ENCODE measurements at places on chromosomes 1 and 21. TPM values are rescaled to one million over a fixed set of nuclear protein-coding genes. Genes with fewer than 3 reads are reported as not detected.

Gene PGLYRP3
- total RNA-seq, result not detected

Gene PRKAA2
- total RNA-seq, result 3.8 TPM

Gene CLCA1
- total RNA-seq, result not detected

Gene MTARC1
- total RNA-seq, result 25.2 TPM

Gene TTC39A
- 42.1 TPM for total RNA-seq

DNA sequence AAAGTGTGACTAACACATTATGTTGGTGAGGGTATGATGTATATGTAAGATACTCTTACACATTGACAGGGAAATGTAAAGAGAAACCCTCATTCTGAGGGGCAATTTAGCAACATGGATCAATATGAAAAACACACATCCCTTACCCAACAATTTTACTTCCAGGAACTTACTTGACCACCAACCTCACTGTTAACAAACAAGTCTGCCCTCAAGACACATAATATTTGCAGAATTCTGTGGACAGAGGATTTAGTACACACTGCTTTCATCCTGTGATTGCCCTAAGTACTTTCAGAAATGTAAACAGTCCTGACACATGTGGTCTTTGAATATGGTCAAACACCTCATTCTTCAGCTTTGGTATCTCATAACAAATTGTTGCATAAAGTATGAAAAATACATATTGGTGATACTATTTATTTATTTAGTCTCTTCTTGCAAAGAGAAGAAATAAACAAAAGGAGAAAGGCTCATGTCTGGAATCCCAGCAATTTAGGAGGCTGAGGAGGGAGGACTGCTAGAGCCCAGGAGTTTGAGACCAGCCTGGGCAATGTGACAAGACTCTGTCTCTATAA, 6.9 kb downstream of the USP48 start:
- H3K4me3 ChIP-seq, result no peak overlapping the region
- H3K36me3 ChIP-seq, result no peaks in the 10 kb centered on the region
- no peak for DNase-seq
- H3K27me3 ChIP-seq, result no peaks in the 10 kb centered on the region
- H3K27ac ChIP-seq, result no peak overlapping the region
- H3K4me1 ChIP-seq, result peaks cover 36% of the 10 kb centered on the region

GRCh38 chr1:85801520-85801919, 93.3 kb upstream of the ZNHIT6 start:
- H3K36me3 ChIP-seq, result no peaks in the 10 kb centered on the region
- no peak overlapping the region for H3K27ac ChIP-seq
- H3K4me1 ChIP-seq, result no peaks in the 10 kb centered on the region

- H3K4me3 ChIP-seq, result no peak overlapping the region
- no peak overlapping the region for H3K27ac ChIP-seq
- H3K36me3 ChIP-seq, result no peaks in the 10 kb centered on the region
- H3K4me1 ChIP-seq, result peaks cover 9% of the 10 kb centered on the region
These were observed 9.0 kb downstream of the BLACAT1 start for GRCh38 chr1:205446828-205447227.

DNA sequence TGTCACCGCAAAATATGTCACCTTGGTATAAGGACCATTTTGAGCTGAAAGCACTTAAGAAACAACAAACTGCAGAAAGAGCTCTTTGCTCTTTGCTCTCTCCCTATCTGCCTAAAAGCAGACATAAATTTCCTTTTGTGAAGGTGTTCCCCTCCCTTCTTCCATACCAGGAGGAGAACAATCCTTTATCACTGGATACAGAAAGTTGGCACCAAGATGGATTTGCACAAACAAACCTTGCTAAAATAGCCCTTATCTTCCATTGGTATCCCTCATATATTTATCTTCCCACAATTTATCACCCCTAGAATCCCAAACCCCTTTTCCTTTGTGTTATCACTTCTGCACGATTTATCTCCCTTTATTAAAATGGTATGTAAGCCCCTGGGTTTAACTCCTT, 51.4 kb downstream of the DPYD start:
- no peak for DNase-seq
- no peaks in the 10 kb centered on the region for H3K36me3 ChIP-seq
- no peaks in the 10 kb centered on the region for H3K27me3 ChIP-seq
- H3K4me1 ChIP-seq, result no peaks in the 10 kb centered on the region
- no peak overlapping the region for H3K27ac ChIP-seq

DNA sequence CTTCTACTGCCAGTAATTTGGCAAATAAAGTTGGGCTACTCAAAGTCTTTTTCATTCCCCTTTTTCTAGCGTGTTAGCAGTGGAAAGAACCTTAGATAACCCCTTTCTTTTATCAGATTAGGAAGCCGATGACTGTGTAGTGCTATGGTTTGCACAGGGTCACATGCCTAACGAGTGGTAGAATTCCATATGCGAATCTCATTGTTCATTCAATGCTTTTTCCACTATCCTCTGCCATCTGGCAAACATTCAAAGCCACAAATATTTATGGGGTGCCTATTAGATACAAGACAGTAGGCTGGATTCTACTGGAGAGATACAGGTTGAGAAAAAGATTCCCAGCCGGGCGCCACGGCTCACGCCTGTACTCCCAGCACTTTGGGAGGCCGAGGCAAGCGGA, 14.9 kb upstream of the IER5 start:
- H3K4me1 ChIP-seq, result no peaks in the 10 kb centered on the region
- H3K36me3 ChIP-seq, result no peaks in the 10 kb centered on the region
- H3K4me3 ChIP-seq, result no peak overlapping the region
- no peaks in the 10 kb centered on the region for H3K27me3 ChIP-seq
- H3K27ac ChIP-seq, result no peak overlapping the region

- no peak for DNase-seq
- no peak overlapping the region for H3K4me3 ChIP-seq
- H3K36me3 ChIP-seq, result no peaks in the 10 kb centered on the region
- no peaks in the 10 kb centered on the region for H3K4me1 ChIP-seq
- no peaks in the 10 kb centered on the region for H3K27me3 ChIP-seq
These were observed 33.3 kb downstream of the RUNX3 start for GRCh38 chr1:24896596-24897262.

DNA sequence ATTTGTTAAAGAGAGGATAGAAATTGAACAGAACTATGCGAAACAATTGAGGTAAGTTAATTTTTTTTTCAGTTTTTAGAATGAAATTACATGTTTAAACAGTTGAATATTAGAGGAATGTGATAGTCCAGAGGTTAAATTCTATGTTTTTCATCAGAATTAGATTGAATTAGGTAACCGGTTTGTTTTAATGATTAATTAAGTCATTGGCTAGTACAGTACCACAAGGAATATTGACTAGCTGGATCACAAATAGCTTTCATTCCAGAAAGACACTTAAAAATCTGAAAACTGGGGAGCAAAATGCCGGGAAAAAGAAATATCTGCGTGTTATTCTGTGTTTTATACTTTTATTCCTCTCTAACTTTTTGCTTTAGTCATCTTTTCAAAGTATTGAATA, 51.6 kb downstream of the FNBP1L start:
- H3K27me3 ChIP-seq, result no peaks in the 10 kb centered on the region
- no peaks in the 10 kb centered on the region for H3K4me1 ChIP-seq
- no peaks in the 10 kb centered on the region for H3K36me3 ChIP-seq
- no peak overlapping the region for H3K4me3 ChIP-seq
- H3K27ac ChIP-seq, result no peak overlapping the region

- DNase-seq, result no peak
- H3K4me3 ChIP-seq, result no peak overlapping the region
- H3K36me3 ChIP-seq, result no peaks in the 10 kb centered on the region
- peaks cover 7% of the 10 kb centered on the region for H3K4me1 ChIP-seq
These were observed 21.3 kb downstream of the CD247 start for GRCh38 chr1:167496797-167497619.

DNA sequence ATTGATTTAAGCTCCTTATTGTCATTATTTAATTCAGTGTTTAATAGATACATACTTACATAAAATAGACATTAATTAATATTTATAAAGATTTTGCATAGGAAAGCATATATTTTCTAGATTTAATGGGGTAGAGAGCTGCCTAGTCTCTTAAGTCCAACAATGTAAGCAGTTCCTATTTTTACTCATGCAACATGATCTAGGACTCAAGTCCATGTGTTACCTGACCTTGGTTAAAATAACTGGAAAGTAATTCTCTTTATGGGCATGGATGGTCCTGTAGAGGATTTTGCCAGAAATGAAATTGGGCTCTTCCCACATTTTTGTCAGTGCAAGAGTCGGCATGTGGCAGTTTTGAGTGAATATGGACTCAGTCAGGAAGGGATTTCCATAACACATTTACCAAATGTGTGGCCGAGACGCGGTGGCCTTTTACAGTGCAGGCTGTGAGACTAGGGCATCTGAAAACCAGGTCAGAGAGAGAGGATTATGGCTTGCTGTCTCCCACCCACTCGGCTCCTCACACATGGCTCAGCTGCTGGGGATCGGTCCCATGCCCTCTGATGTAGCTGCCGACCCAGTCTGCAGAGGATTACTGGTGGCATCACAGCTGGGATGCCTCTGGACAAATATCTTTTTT, 6.2 kb upstream of the KIF1B start:
- no peaks in the 10 kb centered on the region for H3K36me3 ChIP-seq
- H3K4me1 ChIP-seq, result no peaks in the 10 kb centered on the region
- DNase-seq, result no peak
- no peak overlapping the region for H3K4me3 ChIP-seq

DNA sequence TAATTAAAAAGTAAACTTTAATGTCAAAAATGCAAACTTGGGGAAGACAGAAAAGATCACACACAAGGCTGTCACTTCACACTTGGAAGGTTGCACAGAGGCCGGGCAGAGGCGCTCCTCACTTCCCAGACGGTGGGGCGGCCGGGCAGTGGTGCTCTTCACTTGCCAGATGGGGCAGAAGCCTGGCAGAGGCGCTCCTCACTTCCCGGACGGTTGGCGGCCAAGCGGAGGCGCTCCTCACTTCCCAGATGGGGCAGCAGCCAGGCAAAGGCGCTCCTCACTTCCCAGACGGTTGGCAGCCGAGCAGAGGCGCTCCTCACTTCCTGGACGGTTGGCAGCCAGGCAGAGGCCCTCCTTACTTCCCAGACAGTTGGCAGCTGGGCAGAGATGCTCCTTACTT, 25.8 kb upstream of the IL6R start:
- H3K4me1 ChIP-seq, result no peaks in the 10 kb centered on the region
- H3K36me3 ChIP-seq, result no peaks in the 10 kb centered on the region
- H3K27ac ChIP-seq, result no peak overlapping the region
- peak; percentile 38 for DNase-seq

GRCh38 chr1:235078480-235079381, 49.9 kb downstream of the TOMM20 start:
- H3K4me1 ChIP-seq, result peaks cover 75% of the 10 kb centered on the region
- DNase-seq, result no peak
- no peaks in the 10 kb centered on the region for H3K27me3 ChIP-seq
- no peaks in the 10 kb centered on the region for H3K36me3 ChIP-seq
- H3K4me3 ChIP-seq, result no peak overlapping the region

- H3K4me3 ChIP-seq, result no peak overlapping the region
These were observed 24.0 kb downstream of the TEX35 start for GRCh38 chr1:178536844-178537371.

GRCh38 chr1:208183977-208184911, 59.9 kb downstream of the PLXNA2 start:
- H3K4me1 ChIP-seq, result peaks cover 56% of the 10 kb centered on the region
- H3K36me3 ChIP-seq, result no peaks in the 10 kb centered on the region
- peak overlapping the region; percentile 56 for H3K27ac ChIP-seq
- no peak for DNase-seq
- no peak overlapping the region for H3K4me3 ChIP-seq

DNA sequence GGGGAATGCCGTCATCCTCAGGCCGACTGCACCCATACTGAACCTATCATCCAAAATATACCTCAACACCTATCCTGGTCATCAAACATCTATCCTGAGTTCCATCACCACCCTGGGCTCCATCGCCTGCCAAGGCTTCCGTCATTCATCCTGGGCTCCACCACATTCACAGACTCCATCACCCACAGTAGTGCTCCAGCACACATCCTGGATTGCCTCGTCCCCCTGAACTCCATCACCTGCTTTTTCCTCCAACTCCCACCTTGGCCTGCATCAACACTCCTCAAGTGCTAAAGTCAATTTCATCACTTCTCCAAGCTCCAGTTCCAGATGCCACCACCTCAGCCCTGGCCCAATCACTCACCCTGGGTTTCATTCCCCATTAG, 7.8 kb downstream of the MAP3K6 start:
- no peaks in the 10 kb centered on the region for H3K27me3 ChIP-seq
- H3K4me3 ChIP-seq, result no peak overlapping the region
- no peak overlapping the region for H3K27ac ChIP-seq
- no peak for DNase-seq

DNA sequence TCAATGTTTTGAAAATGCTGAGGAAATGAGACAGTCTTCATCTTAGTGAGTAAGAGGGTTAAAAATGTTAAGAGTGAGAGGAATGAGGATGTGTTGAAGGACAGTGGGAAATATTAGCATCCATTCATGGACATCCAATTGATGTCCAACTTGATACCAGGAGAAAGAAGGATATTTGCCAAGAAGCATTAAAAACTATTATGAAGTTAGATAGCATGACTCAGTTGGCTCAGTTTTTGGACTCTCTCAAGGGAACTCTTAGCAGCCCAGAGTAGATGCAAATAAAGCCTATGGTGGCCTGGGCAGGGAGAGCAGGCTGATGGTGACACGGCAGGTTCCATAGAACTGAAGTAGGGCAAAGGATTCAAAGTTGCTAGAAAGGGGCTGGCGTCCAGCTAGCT, 171.0 kb downstream of the ZZZ3 start:
- peaks cover 9% of the 10 kb centered on the region for H3K4me1 ChIP-seq
- H3K36me3 ChIP-seq, result no peaks in the 10 kb centered on the region
- no peak overlapping the region for H3K4me3 ChIP-seq

GRCh38 chr1:235101558-235102258, 26.9 kb downstream of the TOMM20 start:
- no peak for DNase-seq
- no peaks in the 10 kb centered on the region for H3K36me3 ChIP-seq
- H3K4me3 ChIP-seq, result no peak overlapping the region
- no peaks in the 10 kb centered on the region for H3K27me3 ChIP-seq
- peaks cover 4% of the 10 kb centered on the region for H3K4me1 ChIP-seq

DNA sequence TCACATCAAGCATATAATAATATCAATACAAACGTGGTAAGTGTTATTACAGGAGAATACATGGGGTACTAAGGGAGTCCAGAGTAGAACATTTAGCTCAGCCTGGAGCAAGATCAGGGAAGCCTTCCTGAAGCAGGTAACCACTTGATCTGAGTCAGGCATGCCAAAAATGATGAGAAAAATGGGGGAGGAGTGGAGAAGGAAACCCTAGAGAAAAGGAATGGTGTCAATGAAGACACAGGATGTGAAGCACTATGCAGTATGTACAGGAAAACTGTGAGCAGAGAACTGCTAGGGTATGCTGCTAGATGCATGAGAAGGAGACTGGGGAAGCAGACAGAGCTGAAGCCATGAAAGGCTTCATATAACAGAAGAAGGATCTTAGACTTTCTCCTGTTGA, 84.7 kb downstream of the NOTCH2 start:
- H3K27me3 ChIP-seq, result no peaks in the 10 kb centered on the region
- peaks cover 11% of the 10 kb centered on the region for H3K36me3 ChIP-seq
- no peak for DNase-seq
- H3K27ac ChIP-seq, result no peak overlapping the region
- H3K4me1 ChIP-seq, result peaks cover 18% of the 10 kb centered on the region

GRCh38 chr1:19484798-19485361, 459 bp downstream of the CAPZB start:
- DNase-seq, result no peak
- no peaks in the 10 kb centered on the region for H3K27me3 ChIP-seq
- peaks cover 64% of the 10 kb centered on the region for H3K4me1 ChIP-seq

GRCh38 chr1:54356680-54357147, 49.5 kb downstream of the SSBP3 start:
- DNase-seq, result no peak
- no peaks in the 10 kb centered on the region for H3K36me3 ChIP-seq
- no peaks in the 10 kb centered on the region for H3K27me3 ChIP-seq
- peaks cover 33% of the 10 kb centered on the region for H3K4me1 ChIP-seq
- no peak overlapping the region for H3K27ac ChIP-seq

GRCh38 chr1:237411621-237412020, 369.6 kb downstream of the RYR2 start:
- no peaks in the 10 kb centered on the region for H3K4me1 ChIP-seq
- no peak overlapping the region for H3K4me3 ChIP-seq
- no peak for DNase-seq
- no peak overlapping the region for H3K27ac ChIP-seq
- no peaks in the 10 kb centered on the region for H3K36me3 ChIP-seq

All from upper lobe of right lung (tissue), 1 donor.